ENCODE measurements at places on chromosomes 4 and X. TPM values are rescaled to one million over a fixed set of nuclear protein-coding genes. Genes with fewer than 3 reads are reported as not detected.

DNA sequence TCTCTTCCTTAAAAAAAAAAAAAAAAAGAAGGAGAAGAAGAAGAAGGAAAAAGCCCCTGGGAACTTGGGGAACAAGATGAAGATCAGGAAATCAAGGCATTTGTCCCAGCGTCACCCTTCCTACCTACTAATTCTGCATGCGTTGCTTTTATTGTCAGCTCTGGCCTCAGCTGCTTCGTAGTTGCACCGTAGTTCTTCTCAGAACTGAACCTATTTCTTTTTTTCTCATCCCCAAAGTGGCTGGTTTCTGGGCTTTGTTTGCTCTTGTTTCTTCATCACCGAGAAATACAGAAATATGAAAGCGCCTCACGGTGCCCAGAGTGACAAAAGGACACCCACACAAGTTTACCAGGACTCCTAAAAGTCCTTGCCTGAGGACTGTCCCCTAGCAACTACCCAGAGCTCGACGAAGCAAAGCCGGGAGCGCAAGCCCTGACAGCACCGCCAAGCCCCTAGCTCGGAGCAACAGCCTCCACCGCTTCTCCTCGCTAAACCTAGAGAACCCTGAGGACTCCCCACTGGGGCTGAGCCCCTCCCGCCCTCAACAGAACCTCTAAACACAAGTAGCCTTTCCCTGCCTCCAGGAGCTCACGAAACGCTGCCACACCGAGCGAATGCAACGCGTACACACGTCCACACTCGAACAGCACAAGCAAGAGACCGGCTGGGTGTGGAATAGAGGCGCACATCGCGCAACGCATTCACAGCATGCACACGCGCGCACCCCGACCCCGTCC lies 710 bp downstream of the PRKG2 start:
- H3K4me3 ChIP-seq: no peak overlapping the region
- H3K36me3 ChIP-seq: no peaks in the 10 kb centered on the region
- H3K27me3 ChIP-seq: peaks cover 37% of the 10 kb centered on the region
- peak; percentile 30 for DNase-seq
- no peak overlapping the region for H3K27ac ChIP-seq

DNA sequence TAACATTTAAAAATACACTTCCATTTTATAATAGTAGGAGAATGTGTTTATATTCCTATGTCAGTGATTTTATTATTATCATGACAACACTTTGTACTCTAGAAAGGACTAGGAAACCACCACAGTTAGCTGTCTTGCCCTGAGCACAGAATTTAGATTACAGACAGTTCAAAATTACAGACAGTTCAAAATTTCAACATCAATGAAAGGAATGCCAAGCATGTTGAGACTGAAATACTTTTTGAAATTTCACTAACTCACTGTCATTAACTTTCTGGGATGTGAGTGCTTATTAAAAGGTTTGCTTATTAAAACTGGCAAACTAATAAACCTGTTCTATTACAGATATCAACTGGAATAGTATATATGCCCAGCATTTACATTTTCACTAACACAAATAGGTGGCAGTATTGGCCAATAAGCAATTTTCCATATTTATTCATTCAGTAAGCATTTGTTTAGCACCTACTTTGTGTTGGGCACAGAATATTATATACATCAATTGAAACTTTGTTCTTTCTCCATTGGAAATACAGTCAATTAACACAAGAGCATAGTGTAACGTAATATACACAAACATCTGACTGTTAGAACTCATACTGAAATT lies 179.4 kb downstream of the FBXW7 start:
- peaks cover 7% of the 10 kb centered on the region for H3K36me3 ChIP-seq
- no peaks in the 10 kb centered on the region for H3K27me3 ChIP-seq
- no peak overlapping the region for H3K27ac ChIP-seq
- no peak for DNase-seq
- H3K4me1 ChIP-seq: peaks cover 14% of the 10 kb centered on the region

Gene HCFC1
- 101 TPM for total RNA-seq

DNA sequence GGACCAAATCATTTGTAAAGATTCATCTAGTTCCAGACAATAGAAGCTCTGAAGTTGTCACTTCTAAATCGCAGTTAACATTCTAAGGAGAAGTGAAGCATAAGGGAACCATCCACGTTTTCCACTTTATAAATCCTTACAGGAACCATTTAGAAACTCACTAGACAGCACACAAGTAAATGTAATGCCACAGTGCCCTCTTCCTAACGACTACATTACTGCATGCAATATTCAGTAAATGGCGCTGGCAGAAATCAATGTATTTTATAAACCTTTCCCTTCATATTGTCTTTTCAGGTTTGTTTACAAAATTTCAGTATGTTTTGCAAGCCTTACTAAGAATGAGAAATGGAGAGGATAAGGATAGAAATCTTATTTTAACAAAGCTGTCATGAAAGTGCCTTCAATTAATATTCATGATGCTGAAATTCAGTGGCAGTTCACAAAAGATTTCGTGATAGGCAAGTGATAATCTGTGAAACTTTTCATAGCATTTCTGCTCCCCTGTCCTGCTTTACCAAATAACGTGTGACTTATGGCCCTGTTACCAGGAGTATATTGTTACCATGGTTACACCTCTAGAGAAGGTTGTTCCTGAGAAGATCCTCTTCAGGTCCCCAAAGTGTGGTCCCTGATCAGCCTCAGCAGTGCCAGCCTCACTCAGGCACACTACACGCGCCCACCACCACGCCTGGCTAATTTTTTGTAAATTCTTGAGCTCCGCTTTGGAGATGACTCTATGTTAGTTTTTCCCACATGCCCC lies 54.2 kb downstream of the TMA16 start:
- no peaks in the 10 kb centered on the region for H3K36me3 ChIP-seq
- H3K4me1 ChIP-seq: peaks cover 6% of the 10 kb centered on the region
- no peak overlapping the region for H3K4me3 ChIP-seq
- no peak for DNase-seq
- H3K27ac ChIP-seq: no peak overlapping the region

GRCh38 chrX:39327255-39327654 lies 526.0 kb downstream of the MID1IP1 start:
- no peaks in the 10 kb centered on the region for H3K27me3 ChIP-seq
- no peak for DNase-seq
- no peak overlapping the region for H3K27ac ChIP-seq
- H3K36me3 ChIP-seq: no peaks in the 10 kb centered on the region

DNA sequence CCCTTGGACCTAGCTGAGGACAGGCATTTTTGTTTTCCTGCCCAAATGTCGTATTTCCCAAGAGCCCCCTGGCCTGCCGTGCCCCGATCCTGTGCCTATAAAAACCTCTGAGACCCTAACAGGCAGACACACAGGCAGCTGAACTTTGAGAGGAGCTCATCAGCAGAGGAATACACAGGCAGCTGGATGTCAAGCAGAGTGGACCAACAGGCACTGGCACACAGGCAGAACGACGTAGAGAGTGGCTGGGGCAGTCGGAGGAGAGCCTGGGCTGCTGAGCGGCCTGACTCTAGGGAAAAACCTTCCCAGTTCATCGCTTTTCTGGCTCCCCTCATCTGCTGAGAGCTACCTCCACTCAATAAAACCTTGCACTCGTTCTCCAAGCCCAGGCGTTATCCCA lies 896.1 kb downstream of the PCDH18 start:
- H3K4me1 ChIP-seq: no peaks in the 10 kb centered on the region
- H3K4me3 ChIP-seq: no peak overlapping the region
- no peak for DNase-seq

GRCh38 chrX:16788477-16788876 lies 2.2 kb downstream of the TXLNG start:
- H3K27ac ChIP-seq: no peak overlapping the region
- H3K27me3 ChIP-seq: no peaks in the 10 kb centered on the region
- peaks cover 3% of the 10 kb centered on the region for H3K36me3 ChIP-seq
- H3K4me3 ChIP-seq: no peak overlapping the region

Gene DRD5
- not detected for total RNA-seq

DNA sequence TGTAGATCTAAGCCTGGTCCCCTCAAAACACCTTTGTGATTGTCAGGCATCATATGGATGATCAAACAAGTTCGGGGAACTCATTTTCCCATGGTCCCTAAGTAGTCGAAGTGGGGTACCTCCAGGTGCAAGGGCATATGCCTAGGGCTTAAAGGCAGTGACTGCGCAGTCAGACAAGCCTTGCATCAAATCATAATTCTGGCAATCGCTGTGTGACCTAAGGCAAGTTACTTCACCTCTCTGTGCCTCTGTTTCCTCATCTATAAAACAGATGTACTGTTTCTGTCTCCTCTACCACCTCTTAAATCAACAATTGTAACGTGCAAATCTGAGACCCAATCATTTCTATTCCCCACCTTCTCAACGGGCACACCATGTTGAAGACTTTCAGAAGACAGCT lies 1.8 kb downstream of the CD99L2 start:
- DNase-seq: no peak
- H3K27ac ChIP-seq: no peak overlapping the region
- H3K4me1 ChIP-seq: peaks cover 9% of the 10 kb centered on the region
- no peaks in the 10 kb centered on the region for H3K36me3 ChIP-seq
- no peak overlapping the region for H3K4me3 ChIP-seq
- H3K27me3 ChIP-seq: no peaks in the 10 kb centered on the region

- no peaks in the 10 kb centered on the region for H3K4me1 ChIP-seq
- DNase-seq: no peak
- H3K36me3 ChIP-seq: no peaks in the 10 kb centered on the region
- H3K4me3 ChIP-seq: no peak overlapping the region
- no peaks in the 10 kb centered on the region for H3K27me3 ChIP-seq
Observed at GRCh38 chrX:101229170-101229569, 9.6 kb downstream of the DRP2 start.

- no peaks in the 10 kb centered on the region for H3K36me3 ChIP-seq
- DNase-seq: no peak
- no peak overlapping the region for H3K4me3 ChIP-seq
- no peaks in the 10 kb centered on the region for H3K4me1 ChIP-seq
- H3K27me3 ChIP-seq: peaks cover 5% of the 10 kb centered on the region
Observed at GRCh38 chr4:5141802-5142201, 90.5 kb downstream of the STK32B start.

DNA sequence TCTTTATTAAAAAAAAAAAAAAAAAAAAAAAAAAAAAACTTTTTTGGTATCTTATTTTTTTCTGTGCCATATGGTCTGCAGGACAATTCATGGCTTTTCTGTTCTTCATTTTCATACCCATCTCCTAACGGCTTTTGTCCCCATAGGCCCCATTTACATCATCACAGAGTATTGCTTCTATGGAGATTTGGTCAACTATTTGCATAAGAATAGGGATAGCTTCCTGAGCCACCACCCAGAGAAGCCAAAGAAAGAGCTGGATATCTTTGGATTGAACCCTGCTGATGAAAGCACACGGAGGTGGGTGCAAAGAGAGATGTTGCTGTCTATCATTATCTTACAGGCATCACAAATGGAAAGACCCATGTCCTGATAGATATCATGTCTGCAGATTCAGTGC lies 49.1 kb downstream of the PDGFRA start:
- DNase-seq: no peak
- H3K27me3 ChIP-seq: peaks cover 15% of the 10 kb centered on the region
- no peak overlapping the region for H3K27ac ChIP-seq
- H3K4me3 ChIP-seq: no peak overlapping the region

DNA sequence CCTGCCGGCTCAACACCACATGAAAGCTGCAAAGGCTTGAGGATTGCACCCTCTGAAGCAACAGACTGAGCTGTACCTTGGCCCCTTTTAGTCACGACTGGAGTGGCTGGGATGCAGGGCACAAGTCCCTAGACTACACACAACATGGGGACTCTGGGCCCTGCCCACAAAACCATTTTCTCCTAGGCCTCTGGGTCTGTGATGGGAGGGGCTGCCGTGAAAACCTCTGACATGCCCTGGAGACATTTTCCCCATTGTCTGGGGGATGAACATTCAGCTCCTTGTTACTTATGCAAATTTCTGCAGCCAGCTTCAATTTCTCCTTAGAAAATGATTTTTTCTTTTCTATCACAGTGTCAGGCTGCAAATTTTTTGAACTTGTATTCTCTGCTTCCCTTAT lies 123.5 kb upstream of the SMARCAD1 start:
- DNase-seq: no peak
- no peaks in the 10 kb centered on the region for H3K36me3 ChIP-seq
- H3K4me1 ChIP-seq: no peaks in the 10 kb centered on the region
- no peak overlapping the region for H3K27ac ChIP-seq
- no peak overlapping the region for H3K4me3 ChIP-seq

- no peak for DNase-seq
- no peak overlapping the region for H3K27ac ChIP-seq
- peak overlapping the region; percentile 35 for H3K4me3 ChIP-seq
Observed at GRCh38 chrX:43958529-43958928, 14.7 kb downstream of the NDP start.

Gene NEIL3
- total RNA-seq: 23.2 TPM

DNA sequence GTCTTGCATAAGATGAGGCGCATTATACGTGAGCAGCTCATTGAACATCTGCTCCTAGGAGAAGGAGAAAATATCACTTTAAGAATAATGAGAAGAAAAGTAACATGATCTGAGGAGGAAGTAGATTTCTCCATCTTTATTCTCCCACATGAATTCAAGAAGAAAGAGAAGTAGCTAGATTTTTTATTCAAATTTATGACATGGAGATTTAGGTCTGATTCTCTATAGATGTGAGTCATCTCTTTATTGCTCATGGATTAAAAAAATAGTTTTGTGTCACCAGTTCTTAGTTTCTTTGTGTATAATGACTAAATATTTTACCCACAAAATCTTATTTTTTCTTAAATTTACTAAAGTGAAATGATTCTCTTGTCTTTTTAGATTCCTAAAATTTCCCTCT lies 40.4 kb downstream of the HPGDS start:
- no peak overlapping the region for H3K4me3 ChIP-seq
- H3K4me1 ChIP-seq: no peaks in the 10 kb centered on the region
- no peak overlapping the region for H3K27ac ChIP-seq
- H3K27me3 ChIP-seq: no peaks in the 10 kb centered on the region
- no peaks in the 10 kb centered on the region for H3K36me3 ChIP-seq
- DNase-seq: no peak

- no peak overlapping the region for H3K4me3 ChIP-seq
- peaks cover 6% of the 10 kb centered on the region for H3K27me3 ChIP-seq
- no peak for DNase-seq
Observed at GRCh38 chrX:39896951-39897740, 200.6 kb downstream of the BCOR start.

- no peak overlapping the region for H3K4me3 ChIP-seq
- no peaks in the 10 kb centered on the region for H3K36me3 ChIP-seq
- no peaks in the 10 kb centered on the region for H3K4me1 ChIP-seq
- no peak for DNase-seq
Observed at GRCh38 chr4:22874334-22874912, 181.7 kb downstream of the GBA3 start.

GRCh38 chr4:85812776-85813175 lies 337.8 kb downstream of the ARHGAP24 start:
- DNase-seq: no peak
- no peaks in the 10 kb centered on the region for H3K36me3 ChIP-seq
- no peak overlapping the region for H3K4me3 ChIP-seq

- peaks cover 10% of the 10 kb centered on the region for H3K36me3 ChIP-seq
- H3K27me3 ChIP-seq: no peaks in the 10 kb centered on the region
- no peak for DNase-seq
- no peak overlapping the region for H3K27ac ChIP-seq
- no peak overlapping the region for H3K4me3 ChIP-seq
- H3K4me1 ChIP-seq: peaks cover 22% of the 10 kb centered on the region
Observed at GRCh38 chrX:41097326-41097725, 12.1 kb downstream of the USP9X start.

All from activated naive CD8-positive, alpha-beta T cell treated with anti-CD3 and anti-CD28 coated beads, Interleukin-2, amount 10 ng/mL, durations not matched to agents 7 days and 5 days (primary cell).